ENCODE measurements at places on chromosomes 6 and 20. TPM values are rescaled to one million over a fixed set of nuclear protein-coding genes. Genes with fewer than 3 reads are reported as not detected.

Gene ACTL10
- 0.33 TPM for total RNA-seq

Gene MAFB
- 9.7 TPM for total RNA-seq

Gene APOBEC2
- 1.6 TPM for total RNA-seq

Gene VNN1
- 2.7 TPM for total RNA-seq

Gene SPATS1
- total RNA-seq: not detected

Gene TRIM31
- 0.79 TPM for total RNA-seq

DNA sequence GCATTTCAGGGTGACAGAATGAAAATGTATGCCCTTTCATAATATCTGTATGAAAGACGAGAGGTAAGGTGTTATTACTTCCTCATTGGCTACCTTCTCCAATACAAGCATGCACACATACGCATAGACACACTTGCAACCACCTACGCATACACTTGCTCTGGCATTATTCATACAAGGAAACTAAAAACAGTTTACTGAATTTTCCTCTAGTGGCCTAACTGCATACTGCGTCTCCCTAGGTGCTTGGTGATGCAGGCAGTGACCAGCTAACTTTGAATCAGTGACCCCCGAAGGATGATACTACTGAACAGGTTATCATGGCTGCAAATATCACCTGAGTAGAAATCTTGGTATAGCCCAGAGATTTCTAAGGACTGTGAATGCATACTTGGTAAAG lies 593.1 kb downstream of the PKHD1 start:
- DNase-seq: no peak

- no peak for DNase-seq
Measured at GRCh38 chr6:38302081-38302480, 337.6 kb downstream of the BTBD9 start.

- no peak for DNase-seq
Measured at GRCh38 chr6:144588697-144589325, 303.7 kb downstream of the UTRN start.

DNA sequence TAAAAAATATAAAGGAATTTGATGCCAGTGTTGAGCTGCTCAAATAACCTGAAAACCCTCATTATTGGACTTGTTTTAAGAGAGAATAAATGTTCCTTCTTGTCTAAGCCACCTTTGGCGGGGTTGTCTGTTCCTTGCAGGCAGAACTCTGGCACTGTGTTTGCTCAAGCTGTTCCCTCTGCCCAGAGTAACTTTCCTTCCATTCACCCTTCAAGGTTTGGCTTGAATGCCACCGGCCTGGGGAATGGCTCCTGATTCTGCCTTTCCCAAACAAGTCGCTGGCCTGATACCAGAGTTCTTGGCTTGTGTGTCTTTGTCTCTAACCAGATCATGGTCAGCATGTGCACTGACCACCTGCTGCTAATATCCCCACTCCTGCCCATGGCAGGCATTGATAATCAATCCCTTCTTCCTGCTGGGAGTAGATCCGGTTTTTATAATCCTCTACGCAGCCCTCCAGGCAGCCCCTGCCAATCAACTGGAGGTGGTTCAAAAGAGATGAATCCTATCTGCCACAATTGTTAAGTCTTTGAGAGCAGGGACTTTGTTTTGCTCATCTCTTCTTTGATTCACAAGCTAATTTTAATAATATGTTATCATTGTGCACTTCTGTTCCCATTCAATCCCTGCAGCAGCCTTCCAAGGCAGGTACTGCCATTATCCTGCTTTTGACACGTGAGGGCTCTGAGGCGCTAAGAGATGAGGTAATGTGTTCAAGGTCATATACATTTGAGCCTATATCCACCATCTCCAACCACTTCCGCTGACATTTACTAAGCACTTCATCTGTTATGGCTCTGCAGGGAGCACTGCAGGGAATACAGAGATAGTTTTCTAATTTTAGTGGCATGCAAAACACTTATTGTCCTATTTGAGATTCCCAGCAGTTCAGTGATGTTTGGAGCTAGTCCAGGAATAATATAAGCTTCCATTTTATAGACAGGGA lies 3.1 kb upstream of the CCM2L start:
- no peak for DNase-seq

DNA sequence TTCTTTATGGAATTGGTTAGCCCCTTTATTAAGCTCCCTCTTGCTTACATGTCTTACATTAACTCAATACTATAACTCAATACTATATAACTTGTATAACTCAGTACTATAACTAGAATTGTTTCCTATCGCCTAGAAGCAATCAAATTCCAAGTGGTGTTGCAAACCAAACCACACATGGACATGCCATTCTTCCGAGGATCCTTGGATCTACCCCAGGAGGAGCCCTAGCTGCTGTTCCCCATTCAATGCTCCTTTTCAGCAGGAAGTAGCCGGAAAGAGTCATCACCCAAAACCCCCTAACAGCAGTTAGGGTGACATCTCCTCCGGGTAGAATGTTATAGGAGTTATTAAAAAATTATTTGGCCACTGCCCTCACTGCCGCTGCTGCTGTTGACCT lies 40.5 kb downstream of the PLN start:
- no peak for DNase-seq

GRCh38 chr6:12134991-12135390 lies 122.9 kb downstream of the HIVEP1 start:
- DNase-seq: no peak

- no peak for DNase-seq
Measured at GRCh38 chr6:151154418-151154817, 85.3 kb upstream of the AKAP12 start.

- DNase-seq: no peak
Measured at GRCh38 chr20:49724408-49725223, 10.9 kb upstream of the B4GALT5 start.

Measured in liver (tissue), 10 donors.